ENCODE measurements at places on chromosomes 6 and 20.

GRCh38 chr6:16774437-16774836, 13.2 kb upstream of the ATXN1 start:
- DNase-seq = no peak

DNA sequence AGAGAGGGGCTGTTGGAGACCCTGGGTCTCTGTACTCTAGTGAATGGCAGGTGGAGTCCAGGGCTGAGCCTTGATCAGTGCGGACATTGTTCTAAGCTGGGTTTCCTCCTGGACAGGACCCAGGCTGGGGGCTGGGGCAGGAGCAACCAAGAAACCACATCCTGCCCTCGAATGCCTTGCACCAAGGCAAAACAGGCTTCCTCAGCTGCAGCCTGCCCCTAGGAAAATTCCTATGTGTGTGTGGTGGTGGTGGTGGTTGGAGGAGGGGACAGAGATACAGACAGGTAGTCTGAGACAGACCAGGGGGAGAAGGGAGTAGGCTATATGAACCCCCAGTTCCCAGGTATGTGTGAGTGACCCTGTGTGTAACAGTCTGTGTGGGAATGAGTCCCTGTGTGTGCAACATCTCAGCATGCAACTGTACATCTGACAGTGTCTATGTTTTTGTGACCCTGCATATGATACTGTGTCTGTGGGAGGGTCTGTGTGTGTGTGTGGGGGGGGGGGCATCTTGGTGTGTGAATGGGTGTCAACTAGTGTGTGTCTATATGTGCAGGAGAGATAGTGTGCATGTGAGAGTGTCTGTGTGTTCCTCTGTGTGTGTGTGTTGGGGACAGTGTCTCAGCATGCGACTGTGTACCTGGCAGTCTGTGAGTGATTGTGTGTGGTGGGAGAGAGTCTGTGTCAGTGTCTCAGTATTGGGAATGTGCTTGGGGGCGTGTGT, 3.0 kb downstream of the GLP1R start:
- no peak for DNase-seq

- DNase-seq = no peak
Observed at GRCh38 chr20:50405915-50406609, 104.1 kb upstream of the PTPN1 start.

- no peak for DNase-seq
Observed at GRCh38 chr20:25376236-25376635, 14.4 kb downstream of the ABHD12 start.

DNA sequence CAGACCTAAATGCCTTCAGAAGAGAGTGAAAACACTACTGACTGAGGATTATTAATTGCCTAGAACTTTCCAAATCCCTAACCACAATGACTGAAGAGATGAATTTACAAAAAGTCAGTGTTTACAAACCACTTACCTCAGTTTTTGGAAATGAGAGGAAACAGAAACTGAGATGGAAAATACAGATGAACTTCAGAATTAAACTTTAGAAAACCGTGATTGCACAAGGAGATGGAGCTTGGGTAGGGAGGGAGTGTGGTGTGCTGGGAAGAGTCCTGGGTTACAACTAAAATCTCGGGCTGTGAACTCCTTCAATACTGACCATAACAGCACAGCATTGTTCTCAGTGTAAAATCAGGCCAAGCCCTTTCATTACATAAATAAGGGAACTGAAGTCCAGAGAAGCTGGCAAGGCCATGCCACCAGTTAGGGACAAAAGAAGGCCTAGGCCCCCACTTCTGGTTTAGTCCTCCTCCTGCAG, 4.0 kb downstream of the ELMO2 start:
- no peak for DNase-seq

- no peak for DNase-seq
Observed at GRCh38 chr6:69936674-69937363, 70.5 kb downstream of the COL19A1 start.

DNA sequence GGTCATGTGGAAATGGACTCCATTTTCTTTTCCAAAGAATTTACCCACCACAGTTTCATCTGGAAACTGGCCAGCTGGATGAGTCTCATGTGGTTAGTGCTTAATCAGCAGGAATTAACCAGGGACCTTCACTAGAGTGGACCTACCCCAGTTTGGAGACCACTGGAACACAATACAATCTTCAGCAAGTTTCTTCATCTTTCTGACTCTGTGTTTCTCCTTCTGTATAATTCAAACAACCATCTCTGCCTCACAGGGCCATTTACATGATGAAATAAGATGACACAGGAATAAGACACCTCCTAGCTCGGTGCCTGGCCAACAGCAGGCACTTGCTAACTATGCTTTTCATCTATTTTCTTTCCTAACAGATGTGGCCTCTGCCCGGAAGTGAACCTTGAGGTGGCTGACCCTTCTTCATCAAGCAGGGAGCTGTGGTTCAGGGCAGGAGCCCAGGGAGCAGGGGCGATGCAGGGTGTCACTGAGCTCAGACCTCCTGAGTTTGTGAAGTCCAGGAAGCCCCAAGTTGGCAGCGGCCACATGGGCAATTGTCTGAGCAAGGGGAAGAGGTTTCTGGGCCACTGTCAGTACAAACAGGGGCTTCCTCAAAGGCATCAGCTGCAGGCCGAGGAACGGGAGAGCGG, 98.8 kb downstream of the SOD2 start:
- DNase-seq = no peak

DNA sequence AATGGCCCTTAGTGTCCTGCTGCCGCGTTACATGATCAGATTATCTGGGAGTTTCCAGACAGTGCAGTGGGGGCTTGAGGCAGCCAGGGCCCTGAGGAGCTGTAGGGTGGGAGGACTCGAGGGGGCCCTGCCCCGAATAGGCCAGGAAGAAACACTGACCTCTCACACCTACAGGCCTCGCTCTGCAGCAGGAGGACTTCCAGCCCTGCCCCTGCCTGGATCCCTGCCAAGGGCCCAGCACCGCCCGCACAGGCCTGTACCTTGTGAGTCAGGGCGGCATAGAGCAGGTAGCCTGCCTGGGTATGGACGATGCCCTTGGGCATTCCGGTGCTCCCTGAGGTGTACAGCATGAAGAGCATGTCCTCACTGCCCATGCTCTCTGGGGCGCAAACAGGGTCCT, 30.1 kb upstream of the APMAP start:
- no peak for DNase-seq

GRCh38 chr20:41317546-41318270, at the start of gene ZHX3:
TSS of gene ZHX3 (minus strand) at chr20:41317731. CDS start at chr20:41204916, 112,815 bp downstream.
- peak; percentile 96 for DNase-seq

- no peak for DNase-seq
Observed at GRCh38 chr6:78701407-78701806, 165.9 kb upstream of the IRAK1BP1 start.

DNA sequence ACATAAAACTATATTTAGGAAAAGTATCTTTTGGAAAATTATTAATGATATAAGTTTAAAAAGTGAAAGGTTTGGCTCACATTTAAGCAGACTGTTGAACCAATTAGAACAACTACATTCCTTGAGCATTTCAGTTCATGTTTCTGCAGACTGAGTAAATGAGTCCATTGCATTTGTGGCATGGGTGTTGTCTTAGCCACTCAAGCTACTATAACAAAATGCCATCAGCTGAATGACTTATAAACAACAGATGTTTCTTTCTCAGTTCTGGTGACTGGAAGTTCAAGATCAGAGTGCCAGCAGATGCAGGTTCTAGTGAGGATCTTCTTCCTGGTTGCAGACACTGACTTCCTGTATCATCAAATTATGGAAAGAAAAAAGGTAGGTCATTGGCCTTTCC, 67.1 kb upstream of the SLC2A12 start:
- DNase-seq = no peak

- no peak for DNase-seq
Observed at GRCh38 chr6:138592749-138593123, 93.4 kb upstream of the NHSL1 start.

DNA sequence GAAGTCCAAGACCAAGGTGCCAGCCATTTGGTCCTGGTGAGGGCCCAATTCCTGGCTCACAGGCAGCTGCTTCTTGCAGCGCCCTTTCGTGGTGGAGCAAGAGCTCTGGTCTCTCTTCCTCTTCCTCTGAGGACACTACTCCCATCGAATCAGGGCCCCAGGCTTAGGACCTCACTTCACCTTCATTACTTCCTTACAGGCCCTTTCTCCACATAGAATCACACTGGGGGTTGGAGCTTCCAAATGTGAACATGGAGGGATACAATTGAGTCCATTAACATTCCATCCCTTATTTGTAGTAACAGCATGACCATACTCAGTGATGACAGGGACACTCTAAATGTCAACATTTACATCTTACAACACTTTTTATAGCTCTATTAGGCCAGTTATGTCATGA, 2.3 kb downstream of the RAMACL start:
- DNase-seq = no peak

DNA sequence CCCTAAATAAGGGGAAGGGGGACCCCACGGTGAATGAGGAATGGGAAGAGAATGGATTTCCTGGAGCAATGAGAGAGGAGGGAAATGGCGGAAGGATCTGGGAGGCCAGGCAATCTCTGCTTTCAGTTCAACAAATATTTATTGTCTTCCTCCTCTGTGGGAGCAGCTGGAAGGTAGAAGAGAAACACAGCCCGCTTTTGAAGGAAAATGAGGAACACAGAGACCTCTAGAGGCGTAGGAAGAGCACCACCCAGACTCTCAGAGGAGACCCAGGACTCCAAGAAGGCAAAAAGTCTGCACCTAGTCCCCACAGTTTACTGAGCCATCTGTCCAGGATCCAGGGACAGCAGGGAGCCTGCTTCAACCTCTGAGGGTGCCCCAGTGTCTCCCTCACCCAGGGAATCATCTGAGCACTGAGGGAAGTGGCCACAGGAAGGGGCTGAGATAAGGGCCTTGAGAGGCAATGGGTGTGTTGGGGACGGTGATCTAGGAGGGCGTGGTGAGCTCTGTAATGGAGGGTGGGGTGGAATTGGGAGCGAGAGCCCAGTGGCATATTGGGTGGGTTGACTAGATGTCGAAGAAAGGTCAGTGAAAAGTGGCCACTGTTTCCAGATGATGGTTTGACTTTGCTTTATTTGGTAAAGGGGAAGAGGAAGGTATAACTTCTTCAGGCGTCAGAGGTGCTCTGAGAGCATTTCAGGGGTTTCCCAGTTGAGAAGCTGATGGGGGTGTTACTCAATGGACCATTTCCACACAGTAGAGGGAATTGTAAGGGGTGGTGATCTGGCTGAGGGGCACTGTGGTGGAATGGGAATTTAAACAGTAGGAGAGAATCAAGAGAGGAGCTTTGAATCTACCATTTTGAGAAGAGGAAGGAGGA, 610 bp downstream of the PSORS1C1 start:
- no peak for DNase-seq

- no peak for DNase-seq
Observed at GRCh38 chr6:111122458-111123286, 35.4 kb downstream of the SLC16A10 start.

- no peak for DNase-seq
Observed at GRCh38 chr6:134774201-134774638, 175.7 kb downstream of the ALDH8A1 start.

- DNase-seq = no peak
Observed at GRCh38 chr6:91198588-91199255, 611.9 kb upstream of the MAP3K7 start.

DNA sequence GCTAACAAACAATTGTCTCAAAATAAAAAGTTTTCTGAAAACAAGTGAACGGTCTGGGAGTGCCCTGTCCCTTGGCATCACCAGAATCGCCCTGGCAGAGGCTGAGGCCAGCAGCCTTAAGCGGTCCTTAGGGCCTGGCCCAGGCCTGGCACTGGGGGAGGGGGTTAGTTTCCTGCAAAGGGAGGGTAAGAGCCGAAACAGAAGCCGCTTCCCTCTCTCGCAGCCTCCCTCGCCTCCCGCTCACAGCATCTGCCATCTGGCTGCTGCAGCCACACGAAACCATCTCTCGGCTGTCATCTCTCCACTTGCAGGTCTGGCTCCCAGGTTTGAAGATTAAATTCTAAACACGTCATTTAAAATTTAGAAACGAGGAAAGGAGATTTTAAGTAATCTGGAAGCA, 31.5 kb downstream of the PMEPA1 start:
- no peak for DNase-seq

DNA sequence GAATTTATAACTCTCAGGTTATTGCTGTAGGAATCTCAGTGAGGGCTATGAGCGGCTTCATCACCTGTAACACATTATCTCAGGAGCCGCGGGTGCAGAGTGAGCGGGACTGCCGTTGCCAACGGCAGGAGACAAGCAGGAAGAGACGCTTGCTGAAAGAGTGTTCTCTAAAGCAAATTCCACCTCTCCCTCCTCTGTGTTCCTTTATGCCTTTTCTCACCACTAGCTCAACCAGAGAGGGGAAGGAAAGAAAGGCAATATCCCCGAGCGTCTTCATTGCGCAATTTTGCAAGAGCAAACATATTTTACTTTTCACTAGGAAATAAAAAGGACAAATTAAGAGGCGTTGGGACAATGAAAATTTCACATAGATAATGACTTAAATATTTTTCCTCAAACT, 185.2 kb upstream of the EXOC2 start:
- no peak for DNase-seq

DNA sequence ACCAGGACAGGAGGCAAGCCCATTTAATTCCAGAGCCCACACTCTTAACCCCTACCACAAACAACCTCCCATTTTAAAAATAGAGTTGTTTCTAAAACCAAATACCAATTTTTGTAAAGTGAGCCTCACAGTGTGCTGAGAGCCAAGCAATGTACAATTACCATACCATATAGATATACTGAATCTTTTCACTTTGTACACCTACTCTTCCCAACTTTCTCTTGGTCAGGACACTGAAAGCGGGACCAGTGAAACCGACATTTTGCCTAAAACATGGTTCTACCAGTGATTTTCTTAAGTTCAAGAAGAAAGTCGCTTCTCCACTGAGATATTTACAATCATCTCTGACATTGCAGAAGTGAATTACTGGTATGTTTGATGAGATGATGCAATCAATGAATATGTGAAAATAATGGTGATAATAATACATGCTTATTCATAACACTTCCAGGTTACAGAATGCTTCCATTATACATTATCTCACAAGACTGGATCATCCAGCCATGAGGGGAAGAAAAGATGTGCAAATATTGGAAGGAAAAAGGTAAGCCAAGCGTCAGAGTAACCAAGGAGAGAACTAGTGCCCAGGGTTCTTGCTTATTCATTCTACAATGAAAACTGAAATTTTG, 74.1 kb downstream of the HIVEP2 start:
- DNase-seq = no peak

GRCh38 chr6:84581494-84582259, 182.7 kb downstream of the TBX18 start:
- no peak for DNase-seq

- no peak for DNase-seq
Observed at GRCh38 chr6:37669887-37670437, 27.7 kb downstream of the MDGA1 start.

GRCh38 chr6:152301021-152301764, 336.0 kb downstream of the SYNE1 start:
- no peak for DNase-seq

- peak; percentile 15 for DNase-seq
Observed at GRCh38 chr6:46015119-46015968, at the start of gene CLIC5. TSS of gene CLIC5 (minus strand) at chr6:46015860. CDS start at chr6:46015542, 318 bp downstream.

DNA sequence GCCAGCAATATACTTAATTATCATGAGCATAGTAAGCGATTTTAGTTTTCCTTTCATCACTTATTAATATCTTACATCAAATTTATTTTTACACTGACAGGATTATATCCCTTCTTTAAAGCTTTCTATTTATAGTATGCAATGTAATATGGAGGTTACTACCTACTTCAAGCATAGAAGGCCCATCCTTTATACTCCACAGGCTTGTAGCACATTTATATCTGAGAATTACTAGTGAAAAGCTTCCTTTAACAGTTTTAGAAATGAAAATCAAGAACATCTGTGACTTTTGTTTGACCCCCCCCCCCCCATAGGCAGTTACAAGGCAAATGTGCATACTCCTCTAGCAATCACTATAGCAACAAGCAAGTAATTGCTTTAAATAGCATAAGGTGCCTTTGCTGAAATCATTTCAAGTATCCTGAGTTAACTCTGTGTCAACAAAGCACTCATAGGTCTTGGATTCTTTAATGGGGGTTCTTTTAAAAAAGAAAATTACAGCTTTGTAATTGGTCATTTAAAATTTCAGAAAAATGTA, 917.7 kb downstream of the PHF3 start:
- DNase-seq = no peak

Data from activated T-helper 9 cell treated with anti-CD3 and anti-CD28 coated beads, Interleukin-2, amount 50 U/mL, for 16 hours (primary cell).